ENCODE measurements at places on chromosomes 7 and 10.

DNA sequence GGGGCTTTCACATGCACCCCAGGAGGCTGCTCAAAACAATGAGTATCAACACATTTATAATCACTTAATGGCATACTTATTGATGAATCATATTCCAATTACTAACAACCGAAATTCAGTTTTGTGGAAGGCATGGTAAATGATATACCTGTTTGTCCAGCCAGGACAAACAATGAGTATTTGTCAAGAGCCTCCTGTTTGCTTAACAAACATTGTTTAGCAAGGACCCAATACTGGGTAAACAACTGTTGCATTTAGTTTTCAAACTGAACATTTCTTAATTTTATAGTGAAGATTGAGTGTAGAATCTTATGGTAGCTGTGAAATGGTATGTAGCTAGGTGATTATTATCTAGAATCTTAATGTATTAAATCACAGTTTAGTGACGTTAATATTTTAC, 473.7 kb downstream of the ATRNL1 start:
- no peak for DNase-seq

DNA sequence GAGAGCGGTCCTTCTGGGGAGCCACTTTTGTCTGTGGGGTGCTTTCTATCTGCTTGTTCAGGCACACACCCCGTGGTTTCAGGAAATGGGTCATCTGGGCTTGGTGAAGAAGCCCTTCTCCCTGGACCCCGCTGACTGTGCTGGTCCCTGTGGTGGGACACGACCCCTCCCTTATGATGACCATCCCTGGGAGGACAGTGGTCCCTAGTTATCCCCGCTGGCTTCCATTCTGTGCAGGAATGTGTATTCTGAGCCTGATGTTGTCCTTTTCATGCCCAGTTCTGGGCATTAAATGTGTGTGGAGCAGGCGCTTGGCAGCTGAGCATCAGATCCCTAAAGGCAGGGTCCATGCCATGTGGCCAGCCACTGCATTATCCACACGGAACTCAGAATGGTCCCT, 71.6 kb downstream of the TCERG1L start:
- DNase-seq = no peak

GRCh38 chr7:74174606-74175082, 488 bp downstream of the EIF4H start:
- no peak for DNase-seq

DNA sequence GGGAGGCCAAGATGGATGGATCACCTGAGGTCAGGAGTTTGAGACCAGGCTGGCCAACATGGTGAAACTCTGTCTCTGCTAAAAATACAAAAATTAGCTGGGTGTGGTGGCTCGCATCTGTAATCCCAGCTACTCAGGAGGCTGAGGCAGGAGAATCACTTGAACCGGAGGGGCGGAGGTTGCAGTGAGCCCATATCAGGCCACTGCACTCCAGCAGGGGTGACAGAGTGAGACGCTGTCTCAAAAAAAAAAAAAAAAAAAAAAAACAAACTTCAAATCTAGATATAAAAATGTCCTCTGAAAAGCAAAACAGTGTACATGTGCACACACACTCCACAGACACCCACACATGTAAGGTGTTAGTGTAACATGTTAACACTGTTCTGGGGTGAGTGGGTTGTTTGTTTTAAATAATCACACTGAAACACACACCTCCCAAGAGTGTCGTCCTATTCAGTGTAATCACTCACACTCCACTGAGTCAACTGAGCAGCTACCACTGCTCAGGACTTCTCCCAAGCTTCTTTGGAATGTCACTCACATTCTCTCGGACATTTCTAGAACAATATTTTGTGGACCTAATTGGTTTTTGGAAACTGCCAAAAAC, 12.8 kb upstream of the RGS10 start:
- no peak for DNase-seq

- no peak for DNase-seq
Observed at GRCh38 chr10:50325449-50326171, 74.3 kb upstream of the ASAH2 start.

DNA sequence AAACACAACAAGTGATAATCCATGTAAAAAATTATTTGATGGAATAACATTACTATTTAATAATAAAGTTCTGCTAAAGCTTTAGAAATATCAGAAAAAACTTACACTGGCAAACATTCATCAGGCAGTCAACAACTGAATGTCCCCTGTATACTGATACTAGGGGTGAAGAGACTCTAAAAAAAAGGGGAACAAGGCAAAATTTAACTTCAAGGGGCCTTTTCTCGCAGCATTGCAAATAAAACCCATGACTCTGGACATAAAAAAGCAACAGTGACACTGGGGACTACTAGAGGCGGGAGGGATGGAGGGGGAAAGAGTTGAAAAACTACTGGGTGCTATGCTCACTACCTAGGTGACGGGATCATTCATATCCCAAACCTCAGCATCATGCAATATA, 5.8 kb upstream of the IFRD1 start:
- no peak for DNase-seq

DNA sequence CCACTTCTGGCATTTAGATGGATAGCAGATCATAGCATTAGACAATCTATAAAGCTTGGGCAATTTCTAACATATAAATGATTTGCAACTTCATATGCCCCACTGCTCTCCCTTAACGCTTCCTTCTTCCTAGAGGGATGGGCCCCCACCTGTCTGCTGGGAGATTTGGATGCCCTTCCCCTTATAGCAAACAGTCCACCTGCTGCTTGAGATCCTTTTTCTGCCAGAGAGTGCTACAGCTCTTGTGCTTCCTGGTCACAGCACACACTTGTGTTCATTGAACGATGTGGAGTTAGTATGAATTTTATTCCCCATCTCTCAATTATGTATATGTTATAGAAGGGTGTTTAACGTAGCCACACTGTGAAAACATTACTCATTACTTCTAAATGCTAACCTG, 10.4 kb upstream of the PCGF5 start:
- no peak for DNase-seq

- DNase-seq = no peak
Observed at GRCh38 chr7:18541181-18541870, 45.8 kb downstream of the HDAC9 start.

DNA sequence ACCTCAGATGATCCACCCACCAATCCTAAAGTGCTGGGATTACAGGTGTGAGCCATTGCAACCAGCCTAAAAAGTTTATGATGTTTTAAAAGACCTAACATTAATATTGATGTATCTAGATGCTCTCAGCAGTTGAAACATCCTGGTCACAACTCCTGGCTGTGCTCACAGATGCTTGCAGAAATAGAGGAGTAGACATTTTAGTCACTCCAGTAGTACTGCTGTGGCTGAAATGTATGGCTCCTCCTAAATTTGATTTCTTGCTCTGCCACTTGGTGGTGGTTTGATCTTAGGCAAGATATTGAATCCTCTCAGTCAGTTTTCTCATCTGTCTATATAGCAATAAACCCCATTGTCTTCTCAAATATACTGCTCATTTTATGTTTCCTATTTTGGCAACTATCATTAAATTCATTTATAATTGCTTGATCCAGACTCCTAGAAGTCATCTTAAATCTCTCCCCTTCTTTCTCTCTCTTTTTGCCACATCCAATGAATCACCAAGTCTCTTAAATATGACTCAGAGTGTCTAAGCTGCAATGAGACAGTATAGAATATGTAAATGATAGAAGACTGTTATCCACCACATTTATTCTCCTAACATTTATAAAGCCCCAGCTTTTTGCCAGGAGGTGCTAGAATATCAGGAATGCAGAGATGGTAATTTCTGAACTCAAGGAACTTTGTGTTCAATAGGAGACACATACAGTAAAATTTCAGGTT, 78.1 kb upstream of the NRBF2 start:
- no peak for DNase-seq

- no peak for DNase-seq
Observed at GRCh38 chr10:73774637-73775036, 7.2 kb upstream of the CHCHD1 start.

DNA sequence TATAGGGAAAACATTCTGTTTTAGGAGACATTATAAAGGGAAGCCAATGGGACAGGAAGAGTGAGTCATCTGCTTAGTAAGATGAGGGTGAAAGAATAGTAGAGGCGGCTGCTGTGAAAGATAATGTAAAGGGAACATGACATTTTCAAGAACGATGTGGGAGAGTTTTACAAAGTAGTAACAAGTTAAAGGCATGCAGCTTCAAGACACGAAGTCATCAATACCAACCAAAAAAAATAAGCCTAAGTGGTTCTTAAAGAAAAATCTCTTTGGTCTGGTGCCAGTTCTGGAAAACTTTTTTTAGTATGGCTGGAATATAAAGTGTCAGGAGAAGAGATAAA, 6.1 kb downstream of the GSTO1 start:
- DNase-seq = no peak

DNA sequence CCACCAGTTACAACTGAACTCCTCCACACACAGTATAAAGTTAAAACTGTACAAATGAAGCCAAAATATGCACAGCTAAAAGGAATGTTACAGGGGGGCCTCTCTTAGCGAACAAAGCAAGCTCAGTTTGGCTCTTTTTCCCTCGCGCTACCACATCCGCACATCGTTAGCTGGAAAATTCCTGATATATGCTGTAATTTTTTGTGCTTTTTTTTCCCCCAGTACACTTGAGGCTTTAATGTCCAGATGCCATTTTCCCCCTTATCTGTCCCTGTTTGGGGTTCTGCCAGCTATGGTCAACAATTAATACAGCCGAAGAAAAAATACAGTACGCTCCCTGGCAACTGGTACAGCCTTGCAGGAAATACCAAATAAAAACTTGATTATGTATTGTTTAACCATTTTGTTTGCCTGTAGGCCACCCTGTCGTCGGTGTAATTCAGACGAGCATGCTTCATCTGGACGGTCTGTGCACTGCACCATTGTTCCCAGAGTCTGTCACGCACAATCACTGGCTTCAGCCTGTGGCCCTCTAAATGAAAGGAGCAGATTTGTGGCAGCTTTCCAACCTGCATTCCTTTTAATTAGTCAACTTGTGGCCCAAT, 108.1 kb upstream of the FAM133B start:
- no peak for DNase-seq

GRCh38 chr7:22193450-22193983, 163.4 kb downstream of the RAPGEF5 start:
- no peak for DNase-seq

DNA sequence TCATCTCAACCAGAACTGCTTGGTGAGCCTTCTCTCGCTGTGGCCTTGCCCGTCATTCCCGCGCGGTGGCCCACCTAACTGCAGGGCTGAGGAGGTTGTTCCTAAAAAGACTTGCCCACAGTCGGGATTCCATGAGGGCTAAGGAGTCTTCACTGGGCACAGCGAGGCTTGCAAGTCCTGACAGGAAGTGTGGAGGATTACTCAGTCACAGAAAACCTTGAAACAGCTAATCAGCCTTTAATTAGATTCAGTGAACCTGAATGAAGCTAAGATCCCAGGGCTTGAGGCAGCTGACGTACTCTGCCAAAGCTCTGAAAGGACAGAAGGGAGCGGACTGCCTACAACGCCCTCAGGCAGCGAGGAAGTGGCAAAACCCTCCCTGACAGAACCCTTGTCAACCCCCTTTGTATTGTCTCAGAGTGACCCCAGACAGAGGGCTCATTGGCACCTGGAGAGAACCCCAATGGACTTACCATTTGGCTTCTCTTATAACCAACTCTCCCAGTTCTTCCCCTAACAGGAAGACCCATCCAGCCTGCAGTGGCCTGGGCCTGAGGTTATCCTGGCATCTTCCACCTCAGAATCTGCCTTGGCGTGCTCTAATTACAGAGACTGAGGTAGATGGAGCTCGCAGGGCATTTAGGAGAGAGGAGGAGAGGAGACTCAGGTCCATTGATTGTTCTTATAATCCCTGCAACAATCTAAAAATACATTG, 2.5 kb upstream of the LAMB4 start:
- no peak for DNase-seq

DNA sequence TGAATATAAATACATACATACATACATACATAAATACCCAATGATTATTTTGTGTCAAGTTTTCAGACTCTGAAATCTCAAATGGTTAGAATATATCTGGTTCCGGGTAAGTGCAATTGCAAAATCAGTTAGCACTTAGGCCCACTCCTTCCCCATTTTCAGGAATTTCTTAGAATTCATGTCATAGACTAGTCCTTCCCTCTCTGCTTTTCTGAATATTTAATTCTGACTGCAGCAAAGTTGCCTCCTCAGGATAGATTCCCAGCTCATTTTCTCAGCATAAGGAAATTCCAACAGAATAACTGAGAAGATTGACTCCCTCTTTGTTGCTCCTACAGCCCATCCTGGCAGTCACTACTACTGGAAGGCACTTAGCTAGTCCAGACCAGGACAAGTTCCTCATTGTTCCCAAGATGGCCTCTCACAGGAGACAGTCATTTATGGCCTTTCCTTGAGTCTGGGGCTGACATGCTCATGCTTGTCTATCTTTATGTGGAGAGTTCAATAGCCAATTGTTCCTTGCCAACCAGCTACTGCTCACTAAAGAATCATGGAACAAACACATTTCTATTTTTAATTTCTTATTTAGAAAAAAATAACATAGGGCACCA, 142.9 kb upstream of the ITGB1 start:
- DNase-seq = no peak

GRCh38 chr10:78442836-78443550, 409.3 kb downstream of the RPS24 start:
- no peak for DNase-seq

- no peak for DNase-seq
Observed at GRCh38 chr10:97882142-97883091, 32.8 kb downstream of the GOLGA7B start.

GRCh38 chr7:2689951-2690705, 2.1 kb downstream of the AMZ1 start:
- no peak for DNase-seq

- no peak for DNase-seq
Observed at GRCh38 chr10:126955934-126956711, 50.9 kb downstream of the DOCK1 start.

GRCh38 chr7:47031786-47032535, 550.0 kb downstream of the TNS3 start:
- no peak for DNase-seq

- DNase-seq = peak; percentile 49
Observed at GRCh38 chr10:119030421-119031250, 1.1 kb downstream of the NANOS1 start.

GRCh38 chr7:92834507-92835260, 1.7 kb downstream of the CDK6 start:
- no peak for DNase-seq

GRCh38 chr7:17405786-17406185, 107.3 kb downstream of the AHR start:
- no peak for DNase-seq

DNA sequence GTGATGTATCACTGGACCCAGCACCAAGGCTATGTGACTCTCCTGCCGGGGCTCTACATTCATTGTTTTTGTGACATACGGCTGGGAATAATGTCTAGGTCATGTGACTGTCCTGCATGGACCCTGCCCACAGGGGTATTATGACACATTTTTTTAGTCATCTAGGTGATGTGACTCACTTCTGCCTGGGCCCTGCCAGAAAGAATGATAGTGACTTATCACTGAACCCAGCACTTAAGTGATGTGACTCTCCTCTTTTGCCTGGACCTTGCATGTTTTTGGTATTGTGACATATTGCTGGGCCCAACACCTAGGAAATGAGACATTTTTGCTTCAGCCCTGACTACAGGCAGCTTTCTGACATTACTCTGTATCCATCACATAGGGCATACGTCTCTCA, 51.1 kb upstream of the ZNF107 start:
- no peak for DNase-seq

GRCh38 chr7:90759710-90760109, 163.6 kb downstream of the CDK14 start:
- DNase-seq = no peak

- peak; percentile 32 for DNase-seq
Observed at GRCh38 chr10:74738985-74739567, 87.3 kb upstream of the KAT6B start.

Measured in CD4-positive, alpha-beta memory T cell (primary cell).